ENCODE measurements at places on chromosomes 12 and 14.

DNA sequence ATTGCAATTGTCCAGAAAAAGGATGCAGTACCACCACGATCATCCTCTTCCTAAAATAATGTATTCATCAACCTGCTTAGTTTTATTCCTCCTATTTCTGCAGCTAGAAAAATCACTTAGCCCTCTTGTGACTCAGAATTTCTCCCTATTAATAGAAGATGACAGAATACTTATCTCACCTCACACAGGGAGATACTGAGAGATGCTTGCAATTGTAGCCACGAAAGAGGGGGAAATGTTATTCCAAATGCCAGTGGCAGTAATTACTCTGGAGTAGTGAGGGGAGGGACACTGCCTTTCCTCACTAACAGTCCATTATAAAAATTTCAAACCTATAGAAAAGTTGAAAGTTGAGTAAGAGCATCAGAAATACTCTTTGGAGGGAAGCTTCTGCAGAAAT lies 11.8 kb upstream of the DUSP6 start:
- no peak for DNase-seq
- H3K36me3 ChIP-seq, result peaks cover 27% of the 10 kb centered on the region
- no peak overlapping the region for H3K4me3 ChIP-seq
- H3K27me3 ChIP-seq, result no peaks in the 10 kb centered on the region

GRCh38 chr14:105748204-105748578 lies 221.8 kb downstream of the TMEM121 start:
- H3K27me3 ChIP-seq, result no peaks in the 10 kb centered on the region
- H3K4me1 ChIP-seq, result no peaks in the 10 kb centered on the region
- H3K4me3 ChIP-seq, result no peak overlapping the region
- H3K27ac ChIP-seq, result no peak overlapping the region
- no peak for DNase-seq

GRCh38 chr12:45244561-45245343 lies 28.9 kb downstream of the ANO6 start:
- H3K27me3 ChIP-seq, result no peaks in the 10 kb centered on the region
- H3K36me3 ChIP-seq, result peaks cover 9% of the 10 kb centered on the region
- no peak for DNase-seq
- H3K4me1 ChIP-seq, result peaks cover 4% of the 10 kb centered on the region
- H3K4me3 ChIP-seq, result no peak overlapping the region

- no peak within 1 kb of the TSS for H3K27ac ChIP-seq
- no peaks in the 10 kb centered on the region for H3K4me1 ChIP-seq
- H3K36me3 ChIP-seq, result peaks cover 3% of the 10 kb centered on the region
- H3K27me3 ChIP-seq, result no peaks in the 10 kb centered on the region
Observed at GRCh38 chr12:8662593-8662992, at the start of gene MFAP5. Gene MFAP5 (minus strand): TSS chr12:8662826. CDS start chr12:8662104, 722 bp downstream.

- H3K27ac ChIP-seq, result no peak overlapping the region
- no peaks in the 10 kb centered on the region for H3K27me3 ChIP-seq
- no peak for DNase-seq
- H3K4me1 ChIP-seq, result peaks cover 12% of the 10 kb centered on the region
Observed at GRCh38 chr14:59769586-59769985, 101.0 kb downstream of the RTN1 start.
